ENCODE measurements at places on chromosomes 6 and 20.

- no peak for DNase-seq
Measured at GRCh38 chr6:148629592-148630465, 117.0 kb upstream of the UST start.

DNA sequence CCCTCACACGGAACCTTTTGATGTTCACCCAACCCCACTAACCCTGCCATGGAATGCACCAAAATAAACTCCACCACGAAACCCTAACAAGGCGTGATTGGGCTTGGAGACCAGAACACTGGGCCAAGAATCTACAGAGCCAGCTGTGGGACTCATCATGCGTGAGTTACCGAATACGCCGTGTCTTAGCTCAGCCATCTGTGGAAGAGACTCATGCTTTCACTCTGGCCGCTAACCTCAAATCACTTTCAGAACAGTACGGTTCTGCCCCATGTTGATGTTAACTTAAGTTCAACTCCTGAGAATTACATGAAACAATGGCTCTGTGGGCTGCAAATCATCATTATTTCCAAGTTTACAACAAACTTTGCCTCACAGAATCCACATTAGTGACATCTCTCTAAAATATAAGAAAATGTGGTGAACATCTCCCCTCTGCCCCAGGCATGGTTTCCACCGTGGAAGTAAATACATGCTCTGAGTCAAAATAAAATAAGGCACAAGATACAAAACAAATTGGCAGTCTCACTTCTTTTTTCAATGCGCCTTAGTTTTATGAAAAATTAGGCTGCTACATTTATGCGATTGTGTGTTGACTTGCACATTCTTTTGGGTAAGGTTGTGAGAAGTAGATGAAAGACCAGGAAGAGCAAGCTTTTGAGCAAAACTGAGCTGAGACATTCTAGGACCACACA is 308.9 kb upstream of the EXOC2 start:
- DNase-seq, result no peak

- no peak for DNase-seq
Measured at GRCh38 chr6:121603486-121603885, 168.0 kb downstream of the GJA1 start.

DNA sequence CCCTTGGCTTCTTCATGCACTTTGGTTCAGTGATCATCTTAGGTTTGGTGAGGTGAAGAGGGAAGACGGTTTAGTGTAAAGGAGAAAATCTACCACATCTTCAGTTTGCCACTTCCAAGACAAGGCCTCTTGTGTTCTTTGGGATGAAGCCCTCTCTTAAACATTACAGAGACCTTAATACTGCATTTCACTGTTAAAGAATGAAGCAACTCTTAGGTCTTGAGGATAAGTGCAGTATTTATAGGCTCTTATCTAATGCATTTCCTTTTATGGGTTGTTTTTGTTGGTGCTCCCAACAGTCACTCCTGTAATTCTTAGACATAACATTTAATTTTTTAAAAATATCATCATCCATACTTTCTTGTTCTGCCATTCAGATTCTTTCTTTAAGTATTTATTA is 139.9 kb upstream of the LAMP5 start:
- no peak for DNase-seq

DNA sequence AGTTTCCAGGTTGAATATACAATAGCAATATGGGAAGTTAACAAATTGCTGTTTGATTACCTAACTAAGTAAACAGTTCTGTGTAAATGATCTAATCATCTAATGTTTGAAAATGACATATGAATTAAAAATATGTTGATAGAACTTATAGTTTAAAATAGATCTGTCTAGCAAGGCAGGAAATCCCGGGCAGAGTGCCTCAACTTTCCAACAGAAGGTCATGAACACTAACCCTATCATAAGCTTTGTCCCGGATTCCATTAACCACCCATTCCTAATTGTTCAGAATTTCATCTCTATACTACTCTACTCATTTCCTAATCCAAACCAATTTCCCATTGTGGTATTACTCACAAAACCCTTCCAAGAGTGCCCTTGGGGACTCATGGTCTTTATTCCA is 10.2 kb downstream of the TAAR1 start:
- no peak for DNase-seq

DNA sequence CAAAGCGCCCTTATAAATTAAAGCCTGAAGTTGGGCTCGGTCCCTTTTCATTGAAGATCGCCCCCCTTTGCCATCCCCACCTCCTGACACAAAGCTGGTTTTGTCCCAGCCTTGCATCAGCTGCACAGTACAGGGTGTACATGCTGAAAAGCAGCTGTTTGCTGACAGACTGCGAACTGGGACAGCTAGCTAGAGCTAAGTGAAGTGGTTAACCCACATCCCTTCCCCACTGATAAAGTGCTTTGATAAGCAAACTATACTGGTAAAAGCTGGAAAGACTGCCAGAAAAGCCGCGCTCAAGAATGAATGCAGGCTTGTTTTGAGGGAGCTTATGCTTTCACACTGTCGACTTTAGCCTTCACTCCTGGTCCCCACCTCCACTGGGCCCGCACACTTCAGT is 207.3 kb downstream of the GMDS start:
- DNase-seq, result no peak

DNA sequence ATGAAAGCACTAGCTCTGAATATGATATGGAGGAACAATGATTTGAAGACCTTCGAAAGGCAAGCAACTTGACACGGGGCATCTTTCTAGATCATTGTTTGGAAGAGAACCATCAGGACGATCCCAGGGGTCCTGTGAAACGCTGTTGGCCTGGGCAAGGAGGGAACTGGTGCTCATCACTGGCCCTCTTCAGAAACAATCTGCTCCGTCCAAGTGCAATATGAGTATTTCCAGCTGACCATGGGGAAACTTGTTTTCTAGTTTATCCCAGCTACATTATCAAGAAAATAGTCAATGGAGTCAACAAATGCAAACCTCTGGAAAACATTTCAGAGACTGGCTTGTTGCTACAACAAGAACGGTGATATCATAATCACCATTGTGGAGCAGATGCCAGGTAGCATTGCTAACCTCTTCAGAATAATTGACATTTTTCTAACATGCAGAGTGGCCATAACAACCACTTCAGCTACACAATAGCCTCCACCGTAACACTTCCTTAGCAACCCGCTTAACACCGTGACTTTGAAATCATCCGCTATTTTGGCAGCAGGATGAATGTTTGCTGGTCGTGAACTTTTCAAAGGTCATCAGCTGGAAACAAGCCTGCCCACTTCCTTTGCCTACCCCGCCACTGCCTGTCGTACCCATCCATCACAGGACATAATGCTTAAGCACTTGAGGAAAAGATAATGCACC is 112.0 kb upstream of the PDE10A start:
- DNase-seq, result peak; percentile 91

- no peak for DNase-seq
Measured at GRCh38 chr20:15913391-15914025, 659.7 kb downstream of the KIF16B start.

GRCh38 chr6:111583986-111584385 is 21.7 kb downstream of the TRAF3IP2 start:
- no peak for DNase-seq

GRCh38 chr20:57966620-57967019 is 256.8 kb upstream of the PMEPA1 start:
- DNase-seq, result no peak
